Stimulated activated CD4-positive, alpha-beta T cell treated with anti-CD3 and anti-CD28 coated beads, Interleukin-12 subunit alpha, Interleukin-12 subunit beta, amount 100 ng/mL, for 48 hours (primary cell): ENCODE measurements at places on chromosomes 2 and 18.

DNA sequence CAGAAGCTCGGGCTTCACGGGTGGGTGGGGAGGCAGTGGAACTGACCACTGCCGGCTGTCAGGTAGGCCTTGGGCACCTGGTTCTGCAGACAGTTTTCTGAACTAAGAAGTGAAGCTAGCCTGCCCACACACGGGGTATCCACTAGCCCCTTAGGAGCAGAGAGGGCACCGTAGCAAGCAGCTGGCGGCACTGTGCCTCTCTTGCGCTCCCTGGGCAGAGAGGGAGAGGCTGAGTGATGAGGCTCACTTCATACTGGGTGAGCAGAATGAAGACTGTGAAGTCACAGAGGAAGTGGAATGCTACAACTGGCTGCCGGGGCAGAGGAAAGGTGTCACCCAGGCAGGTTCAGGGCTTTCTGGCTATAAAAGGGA, 753 bp downstream of the ITPRIPL1 start:
- no peak for DNase-seq

DNA sequence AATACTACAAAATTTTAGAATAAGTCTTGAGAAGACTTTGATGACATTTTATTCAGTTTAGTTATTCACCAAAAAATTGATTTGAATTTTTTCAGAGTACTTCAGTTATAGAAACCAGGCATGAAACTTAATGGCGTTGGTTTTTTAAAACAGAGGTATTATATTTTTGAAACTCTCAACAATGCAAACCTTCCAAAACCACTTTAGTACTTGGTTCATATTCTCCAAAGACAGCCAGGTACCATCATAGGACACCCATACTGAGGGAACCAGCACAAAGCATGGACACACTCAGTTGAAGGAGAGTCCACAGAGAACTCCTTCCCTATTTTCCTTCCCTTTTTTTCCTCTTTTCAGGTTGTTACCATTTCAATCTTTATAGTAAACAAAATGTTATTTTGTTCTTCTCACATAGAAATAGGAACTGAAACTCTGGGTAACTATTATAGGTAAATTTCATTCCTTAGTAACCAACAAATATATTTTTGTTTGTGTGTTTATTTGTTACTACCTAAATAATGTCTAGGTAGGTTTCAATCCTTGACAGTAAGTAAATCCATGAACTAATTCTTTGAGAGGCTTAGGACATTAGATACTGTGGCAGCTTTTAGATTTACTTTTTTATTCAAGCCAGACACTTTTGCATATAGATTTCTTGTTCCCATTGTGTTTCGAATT, 95.8 kb downstream of the TMEFF2 start:
- no peak for DNase-seq

DNA sequence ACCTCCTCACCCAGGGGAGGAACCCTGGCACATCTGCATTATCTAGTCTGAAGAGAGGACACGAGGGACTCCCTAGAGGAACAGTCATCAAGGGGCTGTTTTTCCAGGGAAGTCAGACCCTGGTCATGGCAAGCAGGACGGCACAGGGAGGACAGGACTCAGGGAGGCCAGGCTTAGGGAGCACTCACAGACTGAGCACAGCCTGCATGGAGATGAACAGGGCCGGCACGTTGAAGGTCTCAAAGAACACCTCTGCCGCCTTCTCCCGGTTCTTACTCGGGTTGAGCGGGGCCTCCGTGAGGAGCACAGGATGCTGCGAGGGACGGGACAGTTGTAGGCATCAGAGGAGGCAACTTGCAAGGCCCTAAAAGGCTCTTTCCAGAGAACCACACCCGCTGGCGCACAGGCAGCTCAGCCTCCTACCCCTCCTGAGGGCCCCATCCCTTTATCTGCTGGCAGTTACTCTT, 5.1 kb downstream of the ACTR1B start:
- DNase-seq, result no peak

DNA sequence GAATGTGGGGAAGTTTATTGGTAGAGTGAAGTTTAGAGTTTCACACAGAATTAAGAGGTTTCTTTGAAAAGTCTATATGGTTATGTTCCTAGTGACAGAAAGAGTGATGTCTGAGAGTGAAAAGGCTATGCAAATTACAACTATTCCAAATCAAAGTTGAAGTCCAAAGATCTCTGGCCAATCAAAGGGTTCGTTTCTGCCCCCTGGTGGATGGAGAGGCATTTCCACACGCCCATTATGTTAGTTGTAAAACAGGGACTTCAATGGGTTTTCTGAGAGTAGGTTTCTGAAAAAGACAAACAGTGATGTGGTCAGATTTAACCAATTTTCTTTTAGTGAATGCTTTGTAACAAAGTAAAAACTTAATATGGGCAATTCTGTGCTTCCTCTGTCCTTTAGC, 441.5 kb upstream of the POU3F3 start:
- peak; percentile 27 for DNase-seq

GRCh38 chr18:70376914-70377258, 88.0 kb downstream of the SOCS6 start:
- no peak for DNase-seq

- peak; percentile 16 for DNase-seq
Measured at GRCh38 chr2:60976875-60977561, 40.5 kb upstream of the PEX13 start.

DNA sequence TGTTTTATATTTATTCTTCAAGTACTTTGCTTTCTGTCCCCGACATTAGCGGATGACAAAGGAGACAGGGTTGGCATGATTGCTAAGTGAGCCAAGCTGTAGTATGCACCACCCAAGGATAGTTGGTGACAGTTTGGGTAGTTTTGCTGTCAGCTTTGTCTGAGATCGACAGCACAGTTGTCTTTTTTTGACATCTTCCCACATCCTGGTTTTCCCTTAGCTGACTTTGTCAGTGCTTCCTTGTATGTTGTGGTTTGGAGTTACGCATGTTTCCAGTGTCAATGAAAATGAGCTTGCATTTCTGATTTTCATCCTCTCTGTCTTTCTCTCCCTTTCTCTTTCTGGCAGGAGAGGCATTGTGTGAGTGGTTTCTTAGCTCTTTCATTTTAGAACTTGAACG, 44.6 kb upstream of the DOCK10 start:
- DNase-seq, result no peak

GRCh38 chr18:11857177-11857887, 6.1 kb downstream of the CHMP1B start:
- DNase-seq, result no peak

DNA sequence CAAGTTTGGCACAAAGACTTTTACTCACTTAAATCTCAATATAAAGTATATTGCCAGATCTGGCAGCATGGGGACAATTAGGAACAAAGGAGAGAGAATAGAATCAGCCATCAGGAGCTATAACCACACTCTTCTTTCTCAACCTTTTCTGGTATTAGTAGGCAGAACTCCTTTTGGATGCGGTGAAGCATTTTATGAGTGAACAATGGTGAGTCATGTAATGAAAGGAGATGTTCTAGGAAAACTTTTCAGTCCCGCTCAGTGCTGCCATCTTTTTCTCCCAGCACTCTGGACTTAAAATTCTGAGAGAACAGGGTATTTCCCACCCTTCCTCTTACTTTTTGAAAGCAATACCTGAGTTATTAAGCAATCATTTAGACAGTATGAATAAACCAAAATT, 32.2 kb downstream of the PLEKHA3 start:
- no peak for DNase-seq

DNA sequence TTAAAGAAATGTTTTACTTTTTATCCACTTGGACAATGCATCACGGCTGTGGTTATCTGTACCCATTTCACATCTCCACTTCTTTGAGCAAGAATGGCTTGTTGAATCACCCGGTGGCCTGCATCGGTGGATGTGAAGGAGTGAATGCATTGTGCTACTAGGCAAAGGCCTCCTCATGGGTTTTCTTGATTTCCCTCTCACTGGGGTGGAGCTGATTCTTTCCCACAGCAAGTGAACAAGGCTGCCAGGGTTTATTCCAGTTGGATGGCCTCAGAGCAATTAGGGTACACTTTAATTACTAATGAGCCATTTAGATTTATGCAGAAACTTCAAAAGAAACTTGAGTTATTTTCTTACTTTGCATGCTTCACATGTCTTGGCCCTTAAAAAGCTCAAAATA, 387.1 kb downstream of the RND3 start:
- no peak for DNase-seq

- DNase-seq, result no peak
Measured at GRCh38 chr2:191435141-191435540, 189.9 kb downstream of the MYO1B start.
